Stimulated activated CD4-positive, alpha-beta T cell treated with anti-CD3 and anti-CD28 coated beads, Interleukin-12 subunit alpha, Interleukin-12 subunit beta, amount 100 ng/mL, for 4 hours (primary cell): ENCODE measurements at places on chromosomes 2 and 18.

GRCh38 chr2:216695401-216695821, at the start of gene IGFBP5:
Gene IGFBP5 (minus strand): TSS chr2:216695549. CDS start chr2:216694775, 774 bp downstream.
- DNase-seq = no peak

- DNase-seq = no peak
Measured at GRCh38 chr2:70115646-70116442, 28.6 kb downstream of the PCBP1 start.

DNA sequence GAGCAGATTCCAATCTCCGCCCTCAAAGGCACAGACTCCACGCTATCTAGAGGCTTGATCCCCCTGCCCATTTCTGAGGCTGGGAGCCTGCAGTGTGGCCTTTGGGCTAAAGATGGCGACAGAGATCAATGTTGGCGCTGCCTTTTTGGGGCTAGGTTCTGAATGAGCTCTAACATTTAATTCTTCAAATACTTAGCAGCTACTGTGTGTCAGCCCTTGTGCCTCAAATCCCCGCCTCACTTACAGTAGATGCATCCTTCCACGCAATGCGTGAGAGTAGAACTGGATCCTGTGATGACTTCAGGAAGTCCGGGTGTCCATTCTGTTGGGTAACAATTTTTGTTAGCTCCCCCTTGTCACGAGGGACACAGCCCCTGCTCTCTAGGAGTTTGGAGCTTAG, 12.4 kb downstream of the IL1F10 start:
- peak; percentile 52 for DNase-seq

GRCh38 chr2:63522950-63523349, 65.3 kb downstream of the WDPCP start:
- no peak for DNase-seq

GRCh38 chr2:238267341-238267710, 21.1 kb downstream of the PER2 start:
- DNase-seq = no peak

GRCh38 chr18:46084431-46084830, 12.4 kb upstream of the PSTPIP2 start:
- DNase-seq = no peak

- no peak for DNase-seq
Measured at GRCh38 chr18:72811047-72811446, 56.7 kb downstream of the NETO1 start.

DNA sequence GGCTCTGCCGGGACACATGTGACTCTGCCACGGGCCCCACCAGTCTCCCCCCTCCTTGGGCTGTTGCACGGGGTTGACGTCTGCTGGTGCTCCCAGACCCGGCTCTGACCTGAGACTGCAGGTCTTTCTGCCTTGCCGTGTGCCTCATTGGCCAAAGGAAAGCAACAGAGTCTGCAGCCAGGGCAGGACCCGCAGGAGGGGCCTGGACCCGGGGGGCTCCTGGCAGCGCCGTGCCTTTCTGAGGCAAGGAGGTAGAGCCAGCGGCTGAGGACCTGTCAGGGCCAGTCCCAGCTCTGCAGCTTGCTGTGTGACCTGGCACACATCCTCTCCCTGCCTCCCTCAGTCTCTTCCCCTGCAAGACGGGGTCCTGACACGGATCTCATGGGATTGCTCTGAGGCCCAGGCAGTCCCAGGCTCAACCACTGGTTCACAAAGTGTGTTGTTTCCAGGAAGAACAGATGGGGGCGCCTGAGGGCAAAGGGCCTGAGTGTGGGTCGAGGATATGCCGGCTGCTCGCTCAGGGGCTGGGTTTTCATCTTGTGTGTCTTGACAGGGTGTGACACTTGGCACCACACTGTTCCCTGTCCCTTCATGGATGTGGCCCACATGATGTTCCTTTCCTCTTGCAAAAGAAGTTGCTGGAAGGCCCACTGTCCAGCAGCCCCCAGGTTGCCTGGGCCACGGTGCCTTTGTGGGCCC, 9.0 kb downstream of the CAPN10 start:
- DNase-seq = no peak

DNA sequence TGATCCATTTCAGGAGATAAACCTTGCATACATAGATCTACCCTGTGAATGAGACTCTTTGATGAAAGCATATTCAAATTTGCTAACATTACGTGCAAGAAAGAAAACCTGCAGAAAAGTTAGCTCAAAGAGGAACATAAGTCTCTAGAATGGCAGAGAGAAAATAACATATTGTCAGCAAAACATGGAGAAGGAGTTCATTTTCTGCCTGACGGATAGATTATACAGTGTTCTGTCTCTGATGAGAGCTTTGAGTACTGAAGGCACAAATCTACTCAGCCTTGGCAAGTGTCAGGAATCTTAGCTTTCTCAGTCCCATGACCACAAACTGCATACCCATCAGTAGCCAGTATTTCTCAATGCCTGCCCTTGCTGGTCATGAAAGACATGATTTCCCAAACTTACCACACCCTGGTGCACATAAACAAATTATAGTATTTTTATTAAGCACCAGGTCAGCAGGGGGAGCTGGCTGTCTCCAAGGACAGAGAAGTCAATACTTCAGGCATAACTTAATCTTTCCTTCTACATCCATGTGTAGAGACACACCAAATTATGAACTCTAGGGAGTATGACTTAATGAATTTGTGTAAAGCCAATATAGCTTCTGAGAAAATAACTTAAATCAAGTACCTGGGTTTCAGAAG, 401.2 kb upstream of the SOX11 start:
- no peak for DNase-seq

GRCh38 chr2:42089340-42089925, 41.6 kb downstream of the PKDCC start:
- DNase-seq = peak; percentile 27

DNA sequence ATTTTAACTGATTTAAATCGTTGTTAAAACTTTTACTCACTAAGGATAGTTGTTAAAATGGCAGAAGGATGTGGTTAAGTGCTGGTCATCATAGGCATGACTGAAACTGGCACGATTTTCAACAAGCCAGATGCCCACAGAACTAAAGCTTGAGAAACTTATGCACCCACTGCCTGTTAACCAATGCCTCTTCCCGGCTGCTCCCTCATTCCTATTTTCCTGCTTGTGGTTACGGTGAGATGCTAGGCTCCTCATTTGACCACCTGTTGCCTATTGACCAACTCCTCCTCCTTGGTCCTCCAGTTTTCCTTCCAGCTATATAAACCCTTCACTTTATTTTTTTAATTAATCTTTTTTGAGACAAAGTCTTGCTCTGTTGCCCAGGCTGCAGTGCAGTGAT, 238.7 kb downstream of the TFCP2L1 start:
- DNase-seq = no peak

GRCh38 chr2:217047631-217048030, 187.8 kb upstream of the TNP1 start:
- no peak for DNase-seq

GRCh38 chr18:9150121-9150520, 13.5 kb downstream of the ANKRD12 start:
- no peak for DNase-seq

DNA sequence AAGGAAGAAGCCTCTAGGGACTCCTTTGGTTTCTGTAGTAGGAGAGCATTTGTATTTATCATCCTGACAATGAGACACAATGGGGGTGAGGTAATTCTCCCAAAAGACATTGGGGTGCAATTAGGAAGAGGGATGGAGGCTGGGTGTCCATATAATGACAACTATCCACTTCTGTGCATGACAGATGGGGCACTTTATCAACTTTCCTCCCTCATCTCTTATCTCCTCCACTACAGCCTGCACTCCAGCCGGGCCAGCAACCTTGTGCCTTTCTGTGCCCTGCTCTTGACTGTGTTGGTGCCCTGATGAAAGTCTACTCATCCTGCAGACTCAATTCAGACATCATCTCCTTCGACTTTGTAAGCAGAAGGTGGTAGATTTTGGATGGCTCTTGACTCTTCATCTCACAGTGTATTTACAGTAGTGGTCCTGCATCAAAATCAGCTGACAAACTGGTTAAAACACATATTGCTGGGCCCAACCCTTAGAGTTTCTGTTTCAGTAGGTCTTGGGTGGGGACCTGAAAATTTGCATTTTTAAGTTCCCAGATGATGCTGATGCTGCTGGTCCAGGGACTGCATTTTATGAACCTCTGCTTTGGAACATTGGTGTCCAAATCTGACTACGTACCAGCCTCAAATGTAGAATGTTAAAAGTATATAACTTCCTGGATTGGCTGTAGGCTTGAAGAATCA, 40.8 kb upstream of the CFAP36 start:
- DNase-seq = no peak

DNA sequence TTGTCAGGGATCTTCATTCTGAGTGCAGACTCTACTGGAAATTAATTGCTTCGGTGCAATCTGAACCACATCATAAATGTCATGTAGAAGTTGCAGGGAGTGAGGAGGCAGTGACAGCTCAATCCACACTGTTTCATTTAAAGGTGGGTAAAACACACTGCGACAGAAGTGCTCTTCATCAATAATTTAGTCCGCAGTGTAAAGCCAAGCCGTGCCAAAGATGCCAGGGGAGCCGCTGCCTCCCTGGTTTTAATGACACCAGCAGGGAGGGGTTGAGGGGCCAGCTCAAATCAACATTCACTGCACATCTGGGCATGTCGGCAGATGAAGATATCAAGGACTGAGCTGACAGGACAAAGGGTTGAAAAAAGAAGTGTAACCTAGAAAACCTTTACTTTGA, 305.7 kb upstream of the VRK2 start:
- no peak for DNase-seq

- no peak for DNase-seq
Measured at GRCh38 chr18:57784034-57784800, 18.9 kb downstream of the ATP8B1 start.

DNA sequence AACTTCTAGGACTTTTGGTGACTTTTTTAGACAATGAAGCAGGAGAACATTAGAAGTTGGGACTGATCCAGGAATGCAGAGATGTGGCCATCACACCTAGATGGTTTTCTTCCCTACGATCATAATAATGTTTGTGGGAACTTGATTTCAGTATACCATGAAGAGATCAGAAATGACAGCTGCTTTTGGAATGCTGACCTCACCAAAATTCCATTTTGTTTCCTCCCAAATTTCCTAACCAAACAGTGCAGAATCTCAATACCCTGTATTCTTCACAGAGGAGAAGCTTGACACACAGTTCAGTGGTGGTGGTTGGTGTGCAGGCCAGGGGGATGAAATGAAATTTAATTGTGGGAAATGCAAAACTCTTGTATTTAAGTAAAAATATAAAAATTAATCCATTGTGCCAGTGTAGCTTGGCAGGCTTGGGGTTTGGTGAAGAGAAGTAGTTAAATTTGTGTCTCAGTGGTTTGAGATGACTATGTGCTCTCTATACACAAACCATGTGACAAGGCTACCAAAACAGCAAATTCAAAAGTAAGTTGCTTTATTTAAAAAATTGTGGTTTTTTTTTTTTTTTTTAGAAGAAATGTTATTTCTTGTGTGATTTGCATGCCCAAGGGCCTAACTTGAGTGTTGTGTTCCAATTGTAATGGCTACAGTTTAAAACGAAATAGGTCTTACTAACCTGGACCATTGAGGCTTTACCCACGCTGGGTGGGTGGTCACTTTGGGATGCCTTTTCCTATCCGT, 252.4 kb downstream of the LPIN1 start:
- no peak for DNase-seq

GRCh38 chr2:194686569-194686968, 970.5 kb upstream of the SLC39A10 start:
- DNase-seq = no peak

GRCh38 chr18:9334973-9335696, 562 bp downstream of the TWSG1 start:
- DNase-seq = peak; percentile 28

GRCh38 chr2:17422061-17422460, 96.2 kb downstream of the RAD51AP2 start:
- no peak for DNase-seq

DNA sequence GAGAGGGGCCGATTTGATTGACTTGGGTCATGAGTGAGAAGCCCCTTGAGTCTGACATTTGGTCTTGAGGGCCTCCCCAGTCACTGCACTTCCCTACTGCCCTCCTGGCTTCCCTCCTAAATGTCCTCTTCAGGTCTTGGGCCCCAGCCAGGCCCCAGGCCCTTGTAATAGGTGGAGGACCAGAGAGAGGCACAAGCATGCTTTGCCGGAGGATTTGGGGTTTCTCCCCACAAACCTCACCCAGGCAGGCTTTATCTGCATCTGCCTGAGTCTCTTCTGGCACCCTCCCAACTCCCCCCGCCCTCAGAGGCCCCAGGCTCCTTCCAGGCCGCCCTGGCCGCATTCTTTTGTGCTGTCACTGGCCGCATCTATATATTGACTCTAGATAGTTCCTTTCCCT, 270.7 kb downstream of the HAUS1 start:
- no peak for DNase-seq

- DNase-seq = no peak
Measured at GRCh38 chr2:150931451-150931850, 330.2 kb downstream of the RBM43 start.

- DNase-seq = no peak
Measured at GRCh38 chr2:16559278-16560067, 106.2 kb downstream of the CYRIA start.

DNA sequence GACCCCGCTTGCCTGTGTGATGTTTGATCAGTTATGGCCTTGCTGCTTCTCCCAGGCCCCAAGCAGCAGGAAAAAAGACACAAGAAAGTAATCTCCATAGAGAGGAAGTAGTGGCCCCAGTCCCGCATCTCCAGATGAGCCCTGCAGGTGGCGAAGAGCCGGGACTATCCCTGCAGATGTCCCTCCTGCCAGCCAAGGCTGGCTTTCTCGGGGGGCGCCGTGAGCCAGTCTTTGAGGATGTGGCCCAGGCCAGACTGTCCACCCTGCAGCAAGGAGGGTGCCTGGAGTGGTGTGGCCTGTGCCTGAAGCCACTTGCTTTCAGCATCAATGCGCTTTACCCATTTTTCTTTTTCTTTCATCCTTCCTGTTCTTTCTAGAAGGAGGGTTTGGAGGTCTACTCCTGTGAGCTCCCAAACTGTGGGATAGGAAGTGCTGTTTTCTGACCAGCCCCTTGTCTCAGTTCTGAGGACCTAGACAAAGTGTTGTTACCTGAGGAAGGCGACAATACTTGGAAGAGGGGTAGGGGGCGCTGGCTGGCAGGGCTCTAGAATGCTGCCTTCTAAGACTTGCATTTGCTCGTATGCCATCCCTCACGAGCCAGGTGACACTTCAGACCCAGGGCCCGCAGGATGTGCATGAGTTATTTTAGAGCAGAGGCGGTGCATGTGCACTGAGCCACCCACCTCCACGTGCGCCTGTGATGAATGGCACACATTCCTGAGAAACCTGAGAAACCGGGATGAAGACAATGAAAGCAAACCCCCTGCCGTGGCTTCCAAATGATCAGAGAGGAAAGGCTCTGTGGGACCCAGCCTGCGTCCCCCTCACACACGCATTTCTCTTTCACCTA, 255.8 kb downstream of the FBXO15 start:
- DNase-seq = no peak
